ENCODE measurements at places on chromosomes 5 and 9.

DNA sequence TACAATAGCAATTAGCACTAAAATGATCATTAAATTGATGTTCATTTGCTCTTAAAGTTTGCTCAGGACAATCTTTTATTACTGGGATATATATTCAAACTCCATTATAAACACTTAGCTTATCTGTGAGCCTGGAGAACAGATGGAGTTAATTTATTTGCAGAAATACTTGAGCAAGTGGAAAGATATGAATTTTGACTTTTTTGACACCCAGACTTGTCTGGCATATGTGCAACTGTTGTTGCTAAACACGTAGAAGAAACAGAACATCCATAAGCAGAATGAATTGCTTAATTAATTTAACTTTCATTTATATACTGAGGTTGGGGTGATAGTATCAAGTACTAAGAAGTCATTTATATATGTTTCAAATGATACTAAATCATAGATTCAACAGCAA, 820.7 kb upstream of the TYRP1 start:
- no peak for DNase-seq

DNA sequence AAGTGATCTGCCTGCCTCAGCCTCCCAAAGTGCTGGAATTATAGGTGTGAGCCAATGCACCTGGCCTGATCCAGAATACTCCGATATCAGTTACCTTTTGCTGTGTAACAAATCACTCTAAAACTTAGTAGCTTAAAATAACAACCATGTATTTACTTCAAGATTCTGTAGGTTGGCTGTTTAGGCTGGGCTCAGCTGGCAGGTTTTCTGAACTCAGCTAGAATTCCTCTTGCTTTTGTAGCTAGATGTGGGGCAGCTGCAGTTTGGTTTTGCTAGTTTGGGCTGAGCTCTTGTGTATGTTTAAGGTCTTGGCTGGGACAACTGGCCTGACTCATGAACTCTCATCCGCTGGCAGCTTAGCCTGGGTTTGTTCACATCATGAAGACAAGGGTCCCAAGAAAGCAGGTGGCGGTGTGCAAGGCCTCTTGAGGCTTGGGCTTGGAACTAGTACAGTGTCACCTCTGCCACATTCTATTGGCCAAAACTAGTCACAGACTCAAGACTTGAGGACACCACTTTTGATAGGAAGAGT, 138.3 kb upstream of the SHB start:
- no peak for DNase-seq

- DNase-seq: no peak
Observed at GRCh38 chr5:62686692-62687091, 108.1 kb downstream of the LRRC70 start.

- DNase-seq: no peak
Observed at GRCh38 chr5:178189433-178189832, 2.3 kb upstream of the GMCL2 start.

GRCh38 chr5:73317523-73317922, 131.1 kb downstream of the FOXD1 start:
- no peak for DNase-seq

Measured in activated CD8-positive, alpha-beta memory T cell treated with anti-CD3 and anti-CD28 coated beads for 1 hour (primary cell).